ENCODE measurements at places on chromosomes 13 and 19. TPM values are rescaled to one million over a fixed set of nuclear protein-coding genes. Genes with fewer than 3 reads are reported as not detected.

ZNF780A gene
- total RNA-seq = 10.8 TPM

TUBA3C gene
- total RNA-seq = 189 TPM

CABP5 gene
- not detected for total RNA-seq

PSG7 gene
- total RNA-seq = not detected

TMEM38A gene
- 0.94 TPM for total RNA-seq

Measured in HT1080 (cell line).